ENCODE measurements at places on chromosomes 6 and 20. TPM values are rescaled to one million over a fixed set of nuclear protein-coding genes. Genes with fewer than 3 reads are reported as not detected.

DNA sequence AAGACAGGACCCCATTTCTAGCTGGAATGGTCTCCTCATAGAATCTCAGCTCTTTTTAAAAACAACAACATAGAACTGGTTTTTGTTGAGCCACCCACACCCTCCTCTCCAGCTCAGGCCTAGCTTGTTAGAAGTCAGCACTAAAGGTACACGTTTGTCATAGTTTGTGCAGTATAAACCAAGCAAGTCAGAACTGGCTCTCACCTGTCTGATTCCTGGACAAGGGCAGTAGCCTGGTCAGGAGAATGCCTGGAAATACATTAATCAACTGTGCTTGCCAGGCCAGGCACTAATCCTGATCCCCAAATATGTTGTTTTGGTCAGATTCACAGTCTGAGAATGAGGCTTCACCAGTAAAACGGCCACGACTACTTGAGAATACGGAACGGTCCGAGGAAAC is 296.7 kb downstream of the ZFAND3 start:
- H3K27ac ChIP-seq = no peak overlapping the region
- peaks cover 4% of the 10 kb centered on the region for H3K36me3 ChIP-seq
- H3K4me3 ChIP-seq = no peak overlapping the region
- peaks cover 9% of the 10 kb centered on the region for H3K4me1 ChIP-seq

- H3K27ac ChIP-seq = peak overlapping the region; percentile 77
- H3K4me1 ChIP-seq = peaks cover 23% of the 10 kb centered on the region
- DNase-seq = peak; percentile 98
- peaks cover 78% of the 10 kb centered on the region for H3K36me3 ChIP-seq
- H3K4me3 ChIP-seq = peak overlapping the region; percentile 9
- H3K27me3 ChIP-seq = no peaks in the 10 kb centered on the region
These were observed 55.0 kb downstream of the GNAS start for GRCh38 chr20:58907320-58908137.

DNA sequence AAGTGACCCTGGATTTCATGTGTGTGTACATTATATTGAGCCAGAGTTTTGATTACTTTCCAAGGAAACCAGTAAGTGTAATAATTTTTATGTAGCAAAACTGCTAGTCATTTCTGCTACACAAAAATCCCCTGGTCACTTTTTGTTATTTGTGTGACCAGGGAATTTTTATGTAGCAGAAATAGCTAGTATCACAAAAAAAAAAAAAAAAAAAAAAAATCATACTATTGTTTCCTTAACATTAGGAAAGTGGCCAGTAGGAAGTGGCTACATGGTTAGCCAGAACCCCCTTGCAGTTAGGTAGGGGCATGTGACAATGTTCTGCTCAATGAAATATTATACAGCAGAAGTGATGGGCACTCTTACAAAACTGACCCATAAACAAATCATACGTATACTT is 434.0 kb upstream of the BTBD3 start:
- no peak overlapping the region for H3K4me3 ChIP-seq
- H3K36me3 ChIP-seq = no peaks in the 10 kb centered on the region
- H3K27ac ChIP-seq = no peak overlapping the region
- no peaks in the 10 kb centered on the region for H3K4me1 ChIP-seq
- no peak for DNase-seq

The HLA-DQA1 gene
- total RNA-seq = not detected

DNA sequence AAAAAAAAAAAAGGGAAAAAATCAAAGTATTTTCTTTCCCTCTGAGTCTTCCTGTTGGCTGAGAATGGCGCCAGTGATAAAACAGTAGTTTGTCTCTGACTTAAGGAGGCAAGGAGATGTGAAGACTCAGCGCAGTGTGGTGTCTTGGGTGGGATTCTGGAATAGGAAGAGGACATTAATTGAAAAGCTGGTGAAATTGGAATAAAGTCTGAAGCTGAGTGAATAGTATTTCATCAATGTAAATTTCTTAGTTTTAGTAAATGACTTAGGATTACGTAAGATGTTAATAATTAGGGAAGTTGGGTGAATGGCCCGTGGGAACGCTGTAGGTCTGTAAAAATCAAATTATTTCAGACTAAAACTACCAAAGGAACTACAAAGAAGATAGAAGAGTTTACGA is 122.8 kb upstream of the ZNF217 start:
- H3K27me3 ChIP-seq = no peaks in the 10 kb centered on the region
- peaks cover 6% of the 10 kb centered on the region for H3K4me1 ChIP-seq
- H3K36me3 ChIP-seq = no peaks in the 10 kb centered on the region
- no peak overlapping the region for H3K27ac ChIP-seq
- no peak overlapping the region for H3K4me3 ChIP-seq
- DNase-seq = no peak

The ID1 gene
- total RNA-seq = 73.7 TPM

The RNF5 gene
- 60.0 TPM for total RNA-seq
